ENCODE measurements at places on chromosomes 1 and 21.

DNA sequence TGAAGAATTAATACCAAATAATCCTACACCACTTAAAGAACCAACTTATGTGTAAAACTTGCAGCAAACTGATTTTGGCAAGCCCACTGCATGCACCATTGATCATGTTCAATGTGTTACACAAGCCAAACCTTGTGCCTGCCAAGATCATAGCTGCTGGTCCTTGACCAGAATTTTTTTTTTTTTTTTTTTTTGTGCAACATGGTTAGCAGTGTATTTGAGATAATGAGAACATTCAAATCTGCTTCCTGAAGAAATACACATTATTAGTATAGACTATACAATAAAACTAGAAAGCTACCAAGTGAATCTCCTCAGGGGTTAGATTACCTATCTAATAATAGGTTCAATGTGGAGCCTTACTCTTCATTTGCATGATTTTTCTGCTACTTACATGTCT is 421.0 kb downstream of the MRPL39 start:
- DNase-seq = no peak

DNA sequence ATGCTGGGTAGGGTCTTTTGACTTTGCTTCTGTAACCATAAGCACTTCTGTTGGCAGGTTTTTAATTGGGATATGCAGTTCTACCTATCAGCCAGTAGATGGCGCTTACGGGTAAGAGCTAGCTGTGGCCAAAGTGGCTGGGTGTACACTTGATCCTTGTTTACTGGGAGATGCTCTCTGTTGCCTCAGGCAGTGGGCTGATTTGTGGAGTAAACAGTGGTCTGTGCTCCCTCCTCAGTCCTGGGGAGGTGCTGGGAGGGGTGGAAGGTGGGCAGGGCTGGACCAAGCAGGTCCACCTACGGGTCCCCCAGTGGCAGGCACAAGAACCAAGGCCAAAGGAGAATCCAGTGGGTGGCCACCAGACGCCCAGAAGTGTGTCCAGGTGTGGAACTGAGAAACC is 43.4 kb downstream of the RALGPS2 start:
- DNase-seq = no peak

GRCh38 chr1:148263128-148263905 is 111.2 kb upstream of the NBPF11 start:
- no peak for DNase-seq

DNA sequence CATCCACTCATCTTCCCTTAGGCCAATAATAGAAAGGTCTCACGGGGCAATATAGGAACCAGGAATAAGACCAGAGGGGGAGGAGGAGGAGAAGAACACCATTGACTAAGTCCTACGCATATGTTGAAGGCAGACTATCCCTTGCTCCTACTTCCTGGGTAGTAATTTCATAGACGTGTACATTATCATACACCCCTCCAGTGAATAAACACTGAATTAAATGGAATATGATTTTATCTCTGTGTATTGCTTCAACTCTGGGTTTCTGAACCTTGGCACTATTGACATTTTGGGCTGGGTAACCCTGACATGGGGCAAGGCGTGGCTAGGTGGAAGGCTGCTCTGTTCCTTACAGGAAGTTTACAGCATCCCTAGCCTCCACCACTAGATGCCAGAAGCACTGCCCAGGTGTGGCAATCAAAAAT is 17.3 kb upstream of the FHAD1 start:
- DNase-seq = no peak
